Fibroblast of skin of back (primary cell): ENCODE measurements at places on chromosomes 3 and 15.
A peak's percentile ranks its signal among the peaks of the same experiment; 100 is the strongest.

- no peak for DNase-seq
Observed at GRCh38 chr3:19364148-19364547, 215.8 kb downstream of the KCNH8 start.

- DNase-seq, result no peak
Observed at GRCh38 chr15:61137105-61137792, 91.9 kb downstream of the RORA start.

- no peak for DNase-seq
Observed at GRCh38 chr3:187750513-187751123, 5.3 kb upstream of the BCL6 start.

DNA sequence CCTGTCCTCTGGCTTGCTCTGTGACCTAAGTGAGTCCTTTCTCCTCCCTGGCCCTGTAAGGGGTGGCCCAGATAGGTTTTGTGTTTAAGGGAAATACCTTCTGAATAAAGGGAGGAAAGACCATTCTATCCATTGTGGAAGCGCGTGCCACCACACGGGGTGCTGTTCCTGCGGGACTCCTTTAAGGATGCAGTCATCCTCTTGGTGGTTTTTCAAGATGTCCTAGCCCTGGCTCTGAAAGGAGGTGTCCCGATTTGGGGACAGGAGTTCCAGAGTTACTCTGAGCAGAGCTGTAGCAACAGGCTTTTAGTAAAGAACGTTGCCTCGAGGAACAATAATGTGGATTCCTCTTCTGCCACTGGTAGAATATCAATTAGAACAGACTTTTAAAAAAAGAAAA, 9.6 kb downstream of the SLC6A6 start:
- no peak for DNase-seq

DNA sequence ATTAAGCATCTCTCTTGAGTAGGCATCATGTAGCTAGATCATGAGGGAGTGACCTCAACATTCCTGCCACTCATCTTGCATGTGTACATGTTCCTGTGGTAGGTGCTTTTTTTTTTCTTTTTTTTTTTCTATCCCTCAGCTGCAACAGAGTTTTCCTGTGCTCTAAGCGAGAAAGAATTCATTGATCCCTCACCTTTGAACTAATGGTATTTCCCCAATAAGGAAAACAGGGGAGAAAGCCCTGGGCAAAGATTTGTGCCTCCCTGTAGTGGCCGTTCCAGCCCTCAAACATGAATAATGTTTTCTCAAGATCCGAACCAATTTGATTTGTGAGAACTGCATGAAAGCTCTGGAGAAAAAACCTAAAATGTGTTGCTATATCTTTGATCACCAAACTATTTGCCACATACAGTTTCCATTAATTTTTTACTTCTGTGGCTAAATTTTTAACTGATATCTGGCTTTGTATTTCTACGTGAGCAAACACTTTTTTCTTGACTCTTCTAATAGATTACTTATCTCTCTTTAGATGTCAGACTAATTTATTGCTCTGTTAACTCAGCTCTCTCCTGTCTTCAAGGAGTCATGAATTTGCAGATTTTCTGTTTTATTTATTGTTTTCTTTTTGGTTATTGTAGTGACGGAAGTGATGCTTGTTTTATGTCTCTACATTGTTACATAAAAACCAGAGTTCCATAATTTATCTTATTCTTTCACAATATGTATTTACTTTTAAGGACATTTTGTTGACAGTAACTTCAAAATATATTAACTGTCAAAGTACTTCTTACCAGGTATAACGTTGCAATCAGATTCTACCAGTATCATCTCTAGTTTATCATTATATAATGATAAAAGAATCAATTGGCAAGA, 1396.5 kb downstream of the OTOL1 start:
- DNase-seq, result no peak

GRCh38 chr15:40340740-40341400, at the start of gene CCDC9B:
Gene CCDC9B, minus strand, starts transcription at chr15:40340939. Its CDS starts 120 bp downstream, at chr15:40340819.
- peak; percentile 92 for DNase-seq

DNA sequence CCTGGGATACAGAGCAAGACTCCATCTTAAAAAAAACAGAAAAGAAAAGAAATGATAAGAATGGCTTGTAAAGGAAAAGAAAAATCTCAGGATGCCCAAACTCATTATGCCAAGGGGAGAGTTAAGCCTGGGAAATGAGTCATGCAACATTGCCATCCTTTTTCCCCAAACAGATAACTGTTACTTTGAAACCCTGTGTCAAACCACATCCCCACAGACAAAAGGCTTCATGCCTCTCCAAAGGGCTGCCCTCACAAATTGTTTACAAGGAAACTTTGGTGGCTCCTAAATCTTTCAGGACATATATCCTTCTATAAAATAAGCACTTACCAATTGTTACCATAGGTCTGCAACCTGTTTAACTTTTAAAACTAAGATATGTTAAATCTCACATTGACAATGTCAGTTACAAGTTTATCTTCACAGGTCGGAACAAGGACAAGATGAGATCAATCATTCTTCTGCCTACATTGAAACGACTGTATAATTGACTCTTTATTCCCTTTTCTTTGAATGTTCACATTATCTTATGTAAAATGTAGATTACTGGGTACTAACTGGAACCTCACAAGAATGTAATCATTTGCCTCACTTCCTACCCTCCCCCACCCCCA, 18.6 kb upstream of the SENP7 start:
- no peak for DNase-seq

DNA sequence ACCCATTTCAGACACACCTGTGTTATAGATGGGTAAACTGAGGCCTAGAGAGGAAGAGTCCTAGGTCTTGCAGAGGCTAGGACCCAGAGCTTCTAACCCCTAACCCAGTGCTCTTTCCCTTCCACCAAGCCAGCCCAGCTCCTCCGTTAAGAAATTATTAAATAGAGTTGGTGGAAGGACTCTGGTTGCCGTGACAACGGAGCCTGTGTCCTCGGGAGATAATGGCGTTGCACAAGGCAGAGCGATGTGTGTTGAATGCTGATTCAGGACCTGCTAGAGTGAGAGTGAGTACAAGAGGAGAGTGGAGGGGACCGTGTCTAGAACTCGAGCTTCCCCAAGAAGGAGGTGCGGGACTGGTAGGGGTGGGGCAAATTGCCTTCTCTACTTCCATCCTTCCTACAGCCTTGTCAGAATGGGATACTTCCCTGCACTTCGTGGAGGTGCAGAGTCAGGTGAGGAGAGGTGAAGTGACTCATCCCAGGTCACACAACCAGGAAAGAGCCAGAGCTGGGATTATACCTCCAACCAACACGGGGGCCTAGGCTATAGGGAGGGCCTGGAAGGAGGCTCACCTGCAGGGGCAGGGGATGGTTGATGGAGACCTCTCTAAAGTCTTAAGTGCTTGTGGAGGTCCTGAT, 8.6 kb downstream of the SLC6A1 start:
- no peak for DNase-seq

DNA sequence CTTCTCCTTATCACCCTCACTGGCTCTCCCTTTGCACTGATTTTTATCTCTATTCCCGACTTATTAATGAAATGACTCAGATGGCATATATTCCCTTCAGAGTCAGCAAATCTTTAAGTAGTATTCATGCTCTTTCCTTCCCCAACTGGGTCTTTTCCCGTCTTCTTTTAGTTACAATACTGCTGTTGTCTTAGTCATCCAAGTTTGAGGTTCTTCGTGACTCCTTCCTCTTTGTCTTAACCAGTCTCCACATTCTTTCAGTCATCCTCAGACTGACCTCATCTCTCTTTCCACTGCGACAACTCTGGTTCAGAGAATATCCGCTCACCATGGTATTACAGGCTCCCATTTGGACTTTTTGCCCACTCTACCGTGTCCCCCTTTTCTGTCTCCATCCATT, 12.4 kb downstream of the WDR5B start:
- peak; percentile 58 for DNase-seq

- peak; percentile 19 for DNase-seq
Observed at GRCh38 chr15:75577401-75578172, 1.5 kb downstream of the PTPN9 start.

- DNase-seq, result peak; percentile 79
Observed at GRCh38 chr15:39285071-39285470, 295.8 kb upstream of the THBS1 start.
